Thoracic aorta (tissue), 2 donors: ENCODE measurements at places on chromosomes 16 and 17. TPM values are rescaled to one million over a fixed set of nuclear protein-coding genes. Genes with fewer than 3 reads are reported as not detected.

Gene LPO
- total RNA-seq = not detected

- DNase-seq = peak; percentile 24
Observed at GRCh38 chr17:6574687-6575595, 18.6 kb upstream of the PITPNM3 start.

Gene PDILT
- not detected for total RNA-seq

GRCh38 chr16:12324152-12324551 is 347.6 kb downstream of the SNX29 start:
- DNase-seq = no peak

GRCh38 chr17:49680314-49680713 is 2.4 kb upstream of the SPOP start:
- DNase-seq = no peak

Gene ST6GALNAC2
- total RNA-seq = 1.8 TPM

GRCh38 chr17:2398182-2398581 is 2.7 kb downstream of the MNT start:
- DNase-seq = no peak

Gene NPTX1
- 0.68 TPM for total RNA-seq

Gene TEDC2
- total RNA-seq = 0.27 TPM

Gene RND2
- total RNA-seq = 2.4 TPM

DNA sequence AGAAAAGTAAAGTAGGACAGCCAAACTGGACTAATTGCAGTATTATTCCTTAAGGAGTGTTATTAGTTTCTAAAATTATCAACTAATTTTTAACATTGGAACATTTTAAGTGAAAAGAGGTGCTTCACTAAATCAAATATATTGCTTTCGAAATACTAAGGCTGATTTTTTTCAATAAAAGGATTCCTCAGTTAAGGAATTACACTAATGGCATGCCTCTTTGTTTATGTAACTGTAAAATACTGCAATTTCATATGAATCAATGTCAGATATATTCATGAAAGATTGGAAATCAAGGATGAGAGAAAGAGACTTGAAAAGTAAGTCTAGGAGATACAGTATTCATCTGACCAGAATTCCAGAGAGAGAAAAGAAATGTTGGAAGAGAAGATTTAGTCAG is 129.8 kb downstream of the TANC2 start:
- DNase-seq = no peak

DNA sequence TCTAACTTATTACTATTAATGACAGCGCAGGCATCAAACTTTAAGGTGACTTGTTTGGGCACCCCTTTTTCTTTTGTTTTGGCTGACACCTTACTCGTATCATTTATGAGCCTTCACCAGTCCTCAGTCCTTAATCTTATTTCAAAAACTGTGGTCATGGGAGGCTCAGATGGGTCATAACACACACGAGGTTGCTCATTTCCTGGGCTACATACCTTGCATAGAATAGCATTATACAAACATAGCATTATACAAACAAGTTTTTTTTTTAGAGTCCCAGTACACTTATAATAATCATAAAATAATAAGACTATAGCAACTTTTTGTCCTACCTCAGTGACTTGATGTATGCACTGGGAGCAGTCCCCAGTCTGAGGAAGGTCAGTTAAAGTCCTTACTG is 11.2 kb upstream of the ACSF2 start:
- DNase-seq = no peak

Gene EPX
- total RNA-seq = not detected

DNA sequence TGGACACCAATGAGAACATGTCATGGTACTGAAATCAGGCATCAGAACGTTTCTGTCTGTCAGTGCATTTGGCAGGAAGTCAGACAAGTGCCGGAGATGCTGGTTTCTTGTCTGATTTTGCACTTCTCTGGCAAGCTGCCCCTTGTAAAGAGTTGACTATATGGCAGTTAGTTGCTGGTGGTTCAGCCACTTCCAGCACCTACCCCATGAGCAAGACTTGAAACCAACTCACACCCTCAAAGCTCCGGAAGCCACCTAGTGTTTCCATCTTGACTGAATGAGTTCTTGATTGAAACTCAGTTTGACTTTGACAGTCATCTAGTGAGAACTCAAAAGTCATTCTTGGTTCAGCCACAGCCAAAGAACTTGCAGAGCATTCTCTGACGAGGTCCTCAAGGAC is 225.1 kb downstream of the SPECC1 start:
- no peak for DNase-seq

DNA sequence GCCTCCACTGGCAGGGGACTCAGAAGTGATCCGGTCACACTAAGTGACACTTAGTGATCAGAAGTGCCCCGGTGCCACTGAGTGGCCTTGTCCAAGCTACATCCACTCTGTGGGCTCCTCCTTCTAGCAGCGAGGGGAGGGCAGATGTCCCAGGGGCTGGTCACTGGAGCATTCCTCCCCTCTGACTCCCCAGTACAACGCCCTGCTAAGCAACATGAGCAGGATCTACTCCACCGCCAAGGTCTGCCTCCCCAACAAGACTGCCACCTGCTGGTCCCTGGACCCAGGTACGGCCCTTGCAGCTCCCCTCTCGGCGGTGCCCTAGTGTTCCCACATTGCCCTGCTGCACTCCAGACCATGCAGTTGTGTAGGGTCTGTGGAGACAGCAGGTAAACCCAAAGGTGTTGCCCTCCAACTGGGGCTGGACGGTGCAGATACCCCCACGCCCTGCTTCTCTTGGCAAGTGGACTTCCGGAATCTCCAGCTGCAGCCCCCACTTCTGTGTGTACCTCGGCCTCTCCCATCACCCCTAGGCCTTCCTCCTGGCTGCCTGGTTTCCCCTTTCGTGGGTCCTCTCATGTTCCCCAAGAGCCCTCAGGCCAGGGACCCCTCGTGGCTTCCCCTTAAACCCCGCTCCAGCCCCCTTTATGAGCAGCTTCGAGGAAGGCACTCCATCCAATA is 2.1 kb downstream of the ACE start:
- peak; percentile 35 for DNase-seq

Gene CPHXL2
- not detected for total RNA-seq

- DNase-seq = no peak
Observed at GRCh38 chr16:17159617-17160016, 311.1 kb downstream of the XYLT1 start.

GRCh38 chr16:58515125-58515870 is at the start of gene SETD6:
TSS of gene SETD6 (plus strand) at chr16:58515517. CDS start at chr16:58515538, 21 bp downstream.
- DNase-seq = peak; percentile 54

Gene RAB37
- 3.2 TPM for total RNA-seq

- DNase-seq = no peak
Observed at GRCh38 chr16:84049403-84050060, 6.9 kb upstream of the SLC38A8 start.

Gene C17orf50
- not detected for total RNA-seq

Gene IGFBP4
- total RNA-seq = 177 TPM

Gene SHMT1
- total RNA-seq = 15.9 TPM

Gene KRTAP4-6
- not detected for total RNA-seq

DNA sequence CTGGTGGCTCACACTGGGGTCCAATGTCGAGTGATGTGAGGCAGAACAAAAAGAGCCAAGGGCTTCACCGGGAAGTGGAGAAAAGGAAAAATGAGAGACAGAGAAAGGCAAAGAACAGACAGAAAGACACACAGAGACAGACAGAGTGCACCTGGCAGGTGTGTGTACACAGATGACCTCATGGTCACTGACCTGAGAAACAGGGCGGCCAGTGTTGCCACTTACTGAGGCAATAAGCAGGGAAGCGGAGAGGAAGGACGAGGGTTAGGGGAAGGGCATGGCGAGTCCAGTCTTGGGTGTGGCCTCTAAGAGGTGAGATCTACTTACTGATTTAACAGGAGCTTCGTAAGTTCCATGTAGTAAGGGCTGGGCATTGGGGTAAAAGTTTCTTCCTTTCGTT is 7.5 kb downstream of the GINS2 start:
- no peak for DNase-seq

- no peak for DNase-seq
Observed at GRCh38 chr17:79036596-79036995, 12.6 kb downstream of the C1QTNF1 start.

Gene PRAC2
- total RNA-seq = not detected
